ENCODE measurements at places on chromosomes 1 and 21.

DNA sequence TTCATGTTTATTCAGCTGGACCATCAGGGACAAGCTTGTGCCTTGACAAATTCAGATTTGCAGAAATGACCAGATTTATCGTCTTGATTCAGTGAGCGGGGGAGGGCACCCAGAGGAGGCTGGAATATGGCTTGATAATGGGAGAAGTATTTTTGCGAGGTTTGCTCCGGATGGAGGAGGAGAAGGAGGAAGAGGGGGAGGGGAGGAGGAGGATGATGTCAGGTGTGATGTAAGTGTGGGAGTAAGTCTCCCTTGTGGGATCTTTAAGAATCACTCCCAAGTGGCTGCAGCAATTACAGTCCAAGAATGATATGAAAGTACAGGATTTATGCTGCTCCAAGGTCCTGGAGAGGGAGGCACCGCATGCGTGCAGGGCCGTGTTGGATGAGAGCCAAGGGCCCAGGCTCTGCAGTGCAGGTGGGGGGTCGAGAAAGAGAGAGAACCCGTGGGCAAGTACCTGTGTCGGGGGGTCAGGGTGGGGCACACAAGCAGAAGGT is 5.6 kb upstream of the ZNF496 start:
- DNase-seq = no peak

DNA sequence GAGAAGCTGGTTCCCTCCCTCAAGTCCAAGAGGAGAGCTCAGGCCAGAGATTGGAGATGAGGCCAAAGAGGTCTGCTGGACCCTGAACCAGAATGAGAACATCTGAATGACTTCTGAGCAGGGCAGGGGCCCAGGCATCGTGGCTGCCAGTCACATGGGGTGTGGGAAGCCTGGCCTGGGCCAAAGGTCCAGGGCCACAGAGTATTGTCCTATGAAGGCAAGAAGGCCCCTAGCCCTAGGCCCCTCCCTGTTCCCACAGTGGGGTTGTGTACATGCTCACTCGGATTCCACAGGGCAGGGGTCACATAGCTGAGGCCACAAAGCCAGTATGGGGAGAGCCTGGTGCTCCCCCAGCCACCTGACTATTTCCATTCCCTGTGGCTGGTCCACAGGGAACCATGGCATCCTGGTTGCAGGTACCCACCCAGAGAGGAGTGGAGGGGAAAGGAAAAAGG is 18.5 kb upstream of the SLC1A7 start:
- no peak for DNase-seq

GRCh38 chr1:32997381-32997891 is 32.8 kb upstream of the RNF19B start:
- no peak for DNase-seq

DNA sequence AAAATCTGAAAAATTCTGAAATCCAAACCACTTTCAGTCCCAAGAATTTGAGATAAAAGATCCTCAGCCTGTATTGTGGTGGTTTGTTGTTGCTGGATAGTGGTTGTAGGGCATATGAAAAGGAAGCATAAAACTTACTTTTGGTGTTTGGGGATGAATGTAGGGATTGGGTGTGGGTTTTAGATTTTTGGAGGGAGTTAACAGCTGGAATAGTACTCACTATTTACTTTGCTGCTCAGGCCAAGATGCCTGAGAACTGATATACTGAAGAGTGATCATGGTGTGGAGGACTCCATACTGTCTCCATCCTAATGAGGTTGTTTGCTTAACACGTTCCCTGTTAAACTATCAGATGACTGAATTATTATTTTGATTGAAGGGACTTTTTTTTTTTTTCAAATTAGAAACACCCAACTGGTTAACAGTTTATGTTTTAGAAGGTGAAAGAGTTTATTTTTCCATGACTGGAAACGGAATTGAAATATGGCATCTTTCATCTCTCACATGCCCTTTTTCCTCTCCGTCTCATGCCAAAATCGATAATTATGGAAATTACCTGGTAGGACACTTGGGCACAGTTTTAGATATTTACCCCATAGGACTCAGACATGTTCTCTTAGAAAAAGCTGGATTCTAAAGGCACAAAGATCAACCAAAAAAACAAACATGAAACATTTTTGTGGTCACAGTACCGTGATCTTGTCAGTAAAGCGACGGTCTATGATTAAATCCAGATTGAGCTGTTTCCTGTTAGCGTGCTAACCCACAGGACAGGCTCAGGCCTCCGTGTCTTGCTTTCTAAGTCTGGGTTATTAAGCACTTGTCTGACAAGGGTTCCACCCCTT is 37.3 kb downstream of the RGL1 start:
- DNase-seq = no peak

DNA sequence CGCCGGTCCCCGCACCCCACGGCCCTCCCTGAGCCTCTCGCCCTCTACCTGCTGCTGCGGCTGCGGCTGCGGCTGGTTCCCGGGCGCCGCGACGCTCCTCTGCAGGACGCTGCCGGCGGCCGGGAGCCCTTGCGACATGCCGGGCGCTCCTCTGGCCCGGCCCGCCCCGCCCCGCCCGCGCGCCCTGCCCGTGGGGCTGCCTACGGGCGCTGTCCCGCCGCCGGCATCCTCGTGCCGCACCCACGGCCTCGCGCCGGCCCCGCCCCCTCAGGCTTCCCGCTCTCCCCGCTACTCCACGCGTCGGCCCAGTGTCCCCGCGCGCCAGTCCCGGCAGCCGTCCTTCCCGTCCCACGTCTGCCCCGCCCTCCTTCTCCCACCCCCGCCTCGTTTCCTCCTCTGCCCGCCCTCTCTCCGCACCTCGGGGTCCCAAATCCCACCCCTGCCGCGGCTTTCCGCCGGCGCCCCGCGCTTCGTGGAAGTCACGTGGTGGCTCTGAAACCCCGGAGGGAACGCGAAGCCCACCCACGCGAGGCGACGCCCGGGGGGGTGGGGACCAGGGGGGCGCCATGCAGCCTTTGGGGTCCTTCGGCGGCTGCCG is at the start of gene BATF3:
Gene BATF3, minus strand, starts transcription at position 216 of the 598 bp plus-strand sequence. Its CDS starts 78 bp downstream, at position 138.
- DNase-seq = peak; percentile 60
